ENCODE measurements at places on chromosomes 5 and 9.

GRCh38 chr5:124752854-124753720 is 6.6 kb upstream of the ZNF608 start:
- DNase-seq: no peak

DNA sequence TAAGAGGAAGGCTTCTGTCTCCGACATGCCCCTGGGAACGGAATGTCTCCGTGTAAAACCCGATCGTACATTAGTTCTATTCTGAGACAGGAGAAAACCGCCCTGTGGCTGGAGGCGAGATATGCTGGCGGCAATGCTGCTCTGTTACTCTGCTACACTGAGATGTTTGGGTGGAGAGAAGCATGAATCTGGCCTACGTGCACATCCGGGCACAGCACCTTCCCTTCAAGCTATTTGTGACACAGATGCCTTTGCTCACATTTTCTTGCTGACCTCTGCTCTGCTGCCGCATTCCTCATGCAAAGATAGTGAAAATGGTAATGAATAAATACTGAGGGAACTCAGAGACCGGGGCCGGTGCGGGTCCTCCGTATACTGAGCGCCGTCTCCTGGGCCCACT is 2.2 kb upstream of the DPP7 start:
- no peak for DNase-seq

GRCh38 chr9:72586388-72587130 is 65.2 kb downstream of the TMC1 start:
- DNase-seq: peak; percentile 91

DNA sequence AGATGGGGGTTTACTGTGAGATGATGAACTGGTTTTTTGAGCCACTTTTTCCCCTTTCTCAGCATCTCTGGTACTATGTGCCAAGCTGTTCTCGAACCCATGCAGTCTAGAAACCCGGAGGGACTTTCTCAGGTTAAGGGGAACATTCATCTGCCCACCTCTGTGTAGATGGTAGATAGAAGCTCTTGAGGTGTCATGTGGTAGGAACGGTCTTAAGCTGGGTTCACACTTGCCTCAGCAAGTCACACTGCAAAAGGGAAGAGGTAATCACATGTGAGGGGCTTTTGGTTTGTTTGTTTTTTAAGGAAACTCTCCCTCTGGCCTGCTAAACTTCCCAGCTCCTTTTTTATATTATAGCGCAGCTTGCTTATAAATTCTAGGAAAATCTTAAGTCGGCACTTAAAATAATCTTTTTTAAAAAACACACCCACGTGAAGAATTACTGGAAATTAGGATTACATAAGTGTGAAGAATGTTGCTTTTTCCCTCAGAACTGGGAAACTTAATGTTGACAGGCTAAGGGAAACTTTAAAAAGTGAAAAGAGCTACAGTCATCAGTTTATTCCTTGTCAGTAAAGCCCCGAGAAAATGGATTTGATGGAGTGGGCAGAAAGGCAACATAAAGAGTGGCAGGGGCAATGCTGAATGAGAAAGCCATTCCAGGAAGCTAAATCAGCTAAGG is 430.3 kb downstream of the ARHGEF28 start:
- no peak for DNase-seq

DNA sequence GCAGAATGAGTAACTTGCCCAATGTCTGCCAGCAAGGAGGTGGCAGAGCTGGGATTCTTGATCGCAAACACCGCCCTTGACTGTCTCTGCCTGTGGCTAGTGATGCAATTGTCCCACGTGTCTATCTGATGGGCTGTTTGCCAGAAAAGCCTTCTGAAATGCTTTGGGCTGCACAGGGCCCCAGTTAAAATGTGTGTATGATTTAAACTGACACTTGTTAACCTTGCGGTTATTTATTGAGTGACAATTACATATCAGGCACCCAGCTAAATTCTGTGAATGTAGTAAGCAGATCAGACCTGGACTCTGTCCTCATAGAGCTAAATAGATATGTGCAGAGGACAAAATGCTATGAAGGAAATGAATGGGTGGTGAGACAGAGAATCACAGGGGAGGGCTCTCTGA is 11.6 kb upstream of the IL12B start:
- DNase-seq: peak; percentile 78

DNA sequence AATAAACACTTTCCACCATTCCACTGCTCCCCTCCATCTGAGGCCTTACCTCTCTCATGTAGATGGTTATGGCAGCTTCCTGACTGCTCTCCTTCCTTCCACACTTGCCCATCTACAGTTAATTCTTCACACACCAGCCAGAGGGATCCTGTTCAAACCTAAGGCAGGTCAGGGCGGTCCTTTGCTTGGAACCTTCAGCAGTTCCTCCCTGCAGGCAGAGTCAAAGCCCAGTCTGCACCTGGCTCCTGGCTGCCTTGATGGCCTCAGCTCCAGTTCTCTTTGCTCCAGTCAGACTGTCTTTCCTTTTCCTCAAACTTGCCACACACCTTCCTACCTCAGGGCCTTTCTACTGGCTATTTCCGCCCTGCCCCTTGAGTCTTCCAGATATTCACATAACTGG is 30.2 kb upstream of the NR3C1 start:
- DNase-seq: no peak

- no peak for DNase-seq
Observed at GRCh38 chr5:96873449-96873848, 2.9 kb upstream of the ERAP2 start.

All from AG09309 (cell line).